ENCODE measurements at places on chromosomes 3 and 15. TPM values are rescaled to one million over a fixed set of nuclear protein-coding genes. Genes with fewer than 3 reads are reported as not detected.

GRCh38 chr3:13024765-13025065 is 48.5 kb downstream of the IQSEC1 start:
- no peak for DNase-seq

DNA sequence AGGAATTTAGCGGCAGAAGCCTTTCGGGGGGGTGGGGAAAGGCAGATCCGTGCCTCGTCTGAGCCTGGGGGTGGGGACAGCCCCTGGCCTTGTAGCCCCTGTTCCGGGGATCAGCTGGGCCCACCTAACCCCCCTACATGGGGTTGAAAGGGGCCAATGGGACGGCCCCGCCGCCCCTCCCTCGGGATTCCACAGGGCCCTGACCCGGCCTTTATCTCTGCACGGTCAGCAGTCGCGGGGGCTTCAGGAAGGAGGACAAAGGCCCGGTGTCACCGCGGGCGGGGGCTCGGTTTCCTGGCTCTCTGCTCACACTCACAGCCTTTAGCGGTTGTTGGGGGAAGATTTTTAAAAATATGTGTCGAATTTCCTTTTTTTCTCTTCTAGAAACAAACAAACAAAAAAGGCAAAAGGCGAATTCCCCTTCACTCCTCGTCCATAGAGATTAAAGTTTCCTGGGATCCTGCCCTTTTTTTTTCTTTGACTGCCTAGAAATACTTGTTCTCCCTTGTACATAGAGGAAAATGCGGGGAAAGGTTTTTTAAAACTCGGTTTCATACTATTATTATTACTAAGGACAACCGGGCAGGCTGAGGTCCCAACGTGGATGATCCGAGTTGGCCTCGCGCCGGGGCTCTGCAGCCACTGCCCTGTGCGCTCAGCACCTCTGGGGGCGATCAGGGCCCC is 7.9 kb downstream of the FOXL2 start:
- DNase-seq = peak; percentile 33

DNA sequence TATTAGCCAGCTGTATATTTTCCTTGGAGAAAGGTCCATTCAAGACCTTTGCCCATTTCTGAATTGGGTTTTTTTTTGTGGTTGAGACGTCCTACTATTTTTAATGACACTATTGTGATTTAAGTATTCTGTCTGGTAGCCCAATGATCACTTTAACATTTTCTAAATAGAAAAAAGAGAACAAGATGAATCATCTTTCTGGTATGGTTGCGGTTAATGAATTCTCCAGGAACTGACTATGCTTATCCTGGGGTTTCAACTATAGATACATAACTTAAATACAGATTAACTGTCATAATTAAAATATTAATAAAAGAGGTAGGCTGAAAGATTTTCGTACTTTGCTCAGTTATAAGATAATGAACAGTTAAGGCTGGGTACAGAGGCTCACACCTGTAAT is 51.9 kb downstream of the PBRM1 start:
- DNase-seq = no peak

GRCh38 chr3:155981669-155982068 is 111.2 kb downstream of the GMPS start:
- no peak for DNase-seq

IL5RA gene
- 0.06 TPM for polyA plus RNA-seq

DNA sequence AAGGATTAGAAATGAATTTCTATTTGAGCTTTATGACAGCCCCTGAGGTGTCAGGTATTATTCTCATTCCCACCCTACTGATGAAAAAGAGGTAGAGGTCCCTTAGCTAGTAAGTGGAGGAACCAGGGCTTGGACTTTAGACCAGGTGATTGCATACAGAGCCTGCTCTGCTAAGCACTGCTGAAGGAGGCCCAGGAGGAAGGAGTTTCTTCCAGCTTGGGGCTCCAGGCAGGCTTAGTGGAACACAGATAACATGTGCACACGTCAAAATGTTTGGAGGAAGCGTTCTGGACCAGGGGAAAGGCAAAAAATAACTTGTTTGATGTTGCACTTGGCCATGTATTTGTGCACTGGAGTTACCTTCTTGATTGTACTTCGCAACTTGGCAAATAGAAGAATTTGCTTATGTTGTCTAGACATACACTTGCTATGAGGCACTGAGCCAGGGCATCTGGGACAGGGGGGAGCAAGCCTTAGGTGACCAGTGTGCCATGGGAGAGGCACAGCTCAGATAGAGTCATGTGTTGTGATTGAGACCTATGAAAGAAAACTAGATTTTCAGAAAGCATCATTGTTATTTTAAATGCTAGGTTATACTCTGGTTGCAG is 22.4 kb downstream of the IFT122 start:
- no peak for DNase-seq

DNA sequence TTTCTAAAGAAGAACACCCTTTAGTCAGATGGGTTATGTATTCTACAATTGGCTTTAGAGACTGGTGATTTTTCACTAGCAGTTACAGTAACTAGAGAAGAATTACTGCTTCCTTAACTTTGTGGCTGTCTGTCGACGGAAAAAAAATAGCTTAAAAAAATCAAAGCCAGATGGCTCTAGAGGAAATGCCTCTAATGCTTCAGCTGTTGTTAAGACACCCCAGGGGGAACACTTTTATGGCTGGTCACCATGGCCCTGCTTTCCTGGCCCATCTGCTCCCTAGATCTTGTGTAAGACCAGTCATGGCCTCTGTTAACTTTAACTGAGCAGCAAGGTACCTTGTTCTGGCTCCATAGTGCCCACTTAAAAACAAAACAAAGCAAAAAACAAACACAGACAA is 198.6 kb upstream of the PLSCR5 start:
- DNase-seq = no peak

DNA sequence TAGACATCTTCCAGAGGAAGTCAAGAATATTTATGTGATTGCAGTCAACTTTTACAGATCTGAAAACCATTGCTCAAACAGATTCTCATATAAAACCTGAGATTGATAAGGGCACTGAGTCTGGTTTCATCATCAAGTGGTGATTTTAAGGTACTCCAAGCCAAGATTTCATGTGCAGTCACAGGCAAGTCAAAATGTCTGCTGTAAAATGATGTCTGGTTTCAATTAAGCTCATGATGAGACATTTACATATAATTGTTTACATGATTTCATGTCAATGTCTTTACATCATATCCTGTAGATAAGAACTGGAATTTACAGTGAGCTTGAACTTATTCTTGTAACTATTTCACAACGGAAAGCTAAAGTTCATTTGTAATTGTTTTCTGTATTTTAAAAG is 1215.5 kb downstream of the ROBO2 start:
- DNase-seq = no peak

DNA sequence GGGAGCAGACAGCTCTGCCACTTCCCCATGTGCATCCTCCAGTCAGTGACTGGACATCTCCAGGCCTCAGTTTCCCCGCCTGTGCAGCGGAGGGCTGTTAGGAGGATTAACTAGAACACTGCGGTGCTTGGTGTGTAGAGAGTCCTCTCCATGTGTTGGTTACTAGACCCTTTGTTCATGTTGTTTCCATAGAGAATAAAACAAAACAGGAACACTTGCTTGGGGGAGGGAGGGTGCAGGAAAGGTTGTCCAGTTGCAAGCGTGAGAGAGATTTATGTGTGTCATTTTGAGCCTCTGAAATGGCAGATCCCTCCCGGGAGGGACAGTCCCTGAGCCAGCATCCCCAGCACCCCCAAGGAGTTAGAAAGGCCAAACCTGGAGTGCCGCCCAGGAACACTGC is 184.0 kb upstream of the LYSMD4 start:
- DNase-seq = no peak

PROK2 gene
- 1.2 TPM for polyA plus RNA-seq

GRCh38 chr3:186083746-186084145 is 25.1 kb downstream of the ETV5 start:
- no peak for DNase-seq

GRCh38 chr3:104628185-104628789 is 738.4 kb upstream of the ALCAM start:
- no peak for DNase-seq

GRCh38 chr3:49358884-49359225 is 702 bp upstream of the GPX1 start:
- no peak for DNase-seq

- no peak for DNase-seq
These were observed 17.3 kb downstream of the IGF2BP2 start for GRCh38 chr3:185807445-185808068.

TMEM212 gene
- not detected for polyA plus RNA-seq

HACL1 gene
- polyA plus RNA-seq = 13.2 TPM

DNA sequence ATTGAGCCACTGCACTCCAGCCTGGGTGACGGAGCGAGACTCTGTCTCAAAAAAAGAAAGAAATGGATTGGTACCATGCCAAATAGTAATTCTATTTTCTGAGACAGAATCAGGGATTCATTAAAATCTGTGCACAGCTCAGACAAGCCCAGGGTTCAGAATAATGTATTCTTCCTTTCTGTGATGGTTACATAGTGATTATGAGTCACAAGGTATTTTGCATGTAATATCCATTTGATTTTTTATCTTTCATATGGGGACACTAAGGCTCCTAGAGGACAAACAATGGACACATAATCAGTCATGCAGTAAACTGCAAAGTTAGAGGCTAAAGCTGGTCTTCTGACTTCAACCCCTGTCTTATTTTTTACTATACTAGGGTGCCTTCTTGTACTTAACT is 156.8 kb upstream of the COL8A1 start:
- no peak for DNase-seq

GRCh38 chr15:23866832-23867231 is 179.7 kb upstream of the NDN start:
- no peak for DNase-seq

DNA sequence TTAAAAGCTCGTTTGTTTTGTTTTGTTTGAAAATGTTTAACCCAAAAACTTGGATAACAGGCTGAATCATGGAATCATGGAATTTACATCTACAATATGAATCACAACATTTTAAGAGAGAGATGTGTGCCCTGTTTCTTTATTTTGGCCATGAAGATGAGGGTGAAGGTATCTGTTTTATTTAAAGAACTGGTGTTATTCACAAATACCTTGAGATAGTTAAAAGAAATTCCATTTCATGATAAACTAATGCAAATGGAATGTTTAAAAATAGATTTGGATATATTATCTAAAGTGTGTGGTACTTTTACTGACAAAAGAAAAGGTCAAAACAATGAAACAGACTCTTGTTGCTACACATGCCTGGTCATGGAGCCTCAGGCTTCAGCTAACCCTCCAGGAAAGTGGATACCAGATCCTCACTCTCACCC is 486.0 kb upstream of the CFAP20DC start:
- no peak for DNase-seq

GRCh38 chr3:48989126-48989795 is 780 bp upstream of the P4HTM start:
- DNase-seq = no peak

- no peak for DNase-seq
These were observed 25.5 kb downstream of the SLC35A5 start for GRCh38 chr3:112587336-112587735.

TRPM7 gene
- 12.3 TPM for polyA plus RNA-seq

DNA sequence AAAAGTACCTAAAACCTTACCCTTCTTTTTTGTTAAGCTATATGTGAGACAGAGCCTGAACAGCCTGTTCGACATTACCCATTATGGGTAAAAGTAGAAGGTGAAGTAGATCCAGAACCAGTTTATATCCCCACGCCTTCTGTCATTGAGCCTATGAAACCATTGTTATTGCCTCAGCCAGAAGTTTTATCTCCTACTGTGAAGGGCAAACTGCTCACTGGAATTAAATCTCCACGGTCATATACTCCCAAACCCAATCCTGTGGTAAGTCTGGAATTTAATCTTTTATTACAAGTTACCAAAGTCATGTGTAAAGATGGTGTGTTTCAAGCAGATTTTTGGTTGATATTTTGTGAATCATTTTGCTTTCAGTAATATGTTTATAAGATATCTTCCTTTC is 47.1 kb upstream of the MAPKBP1 start:
- DNase-seq = no peak

- DNase-seq = no peak
These were observed 2.6 kb upstream of the MAP6D1 start for GRCh38 chr3:183827809-183828537.

GRCh38 chr3:68793759-68794701 is 138.3 kb downstream of the TAFA4 start:
- DNase-seq = no peak

PLSCR4 gene
- 17.5 TPM for polyA plus RNA-seq

DENND6A gene
- 6.0 TPM for polyA plus RNA-seq

GRCh38 chr3:131705558-131706051 is 202.8 kb upstream of the MRPL3 start:
- no peak for DNase-seq

AADACL2 gene
- not detected for polyA plus RNA-seq

DNA sequence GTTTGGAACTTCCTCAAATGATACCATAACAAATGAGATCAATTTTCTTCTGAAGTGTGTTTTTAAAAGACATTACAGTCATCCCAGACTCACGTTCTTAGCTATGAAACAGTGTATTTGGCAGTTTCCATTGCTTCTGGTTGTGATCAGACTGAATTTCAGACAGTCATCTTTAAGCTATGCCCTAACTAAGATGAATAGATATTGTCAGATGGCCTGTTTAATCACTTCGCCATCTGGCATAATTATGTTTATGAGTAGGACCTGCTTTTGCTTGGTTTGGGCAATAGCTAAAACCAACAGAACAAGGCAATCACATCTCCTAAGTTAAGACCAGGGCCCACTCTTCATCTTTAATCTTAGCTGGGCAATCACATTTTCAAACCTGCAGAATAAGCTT is 313.1 kb downstream of the SV2B start:
- DNase-seq = no peak

FRMD5 gene
- polyA plus RNA-seq = 0.60 TPM

- no peak for DNase-seq
These were observed 116.1 kb upstream of the DNAJC19 start for GRCh38 chr3:181105646-181106045.

DNA sequence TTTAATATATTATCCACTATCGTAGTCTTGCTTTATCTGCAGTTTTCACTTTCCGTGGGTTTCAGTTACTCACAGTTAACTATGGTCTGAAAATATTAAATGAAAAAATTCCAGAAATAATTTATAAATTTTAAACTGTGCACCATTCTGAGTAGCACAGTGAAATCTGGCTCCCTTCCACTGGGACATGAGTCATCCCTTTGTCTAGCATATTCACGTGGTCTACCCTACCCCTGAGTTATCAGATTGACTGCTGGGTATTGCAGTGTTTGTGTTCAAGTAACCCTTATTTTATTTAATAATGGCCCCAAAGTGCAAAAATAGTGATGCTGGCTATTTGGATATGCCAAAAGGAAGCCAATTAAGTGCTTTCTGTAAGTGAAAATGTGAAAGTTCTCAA is 539.5 kb upstream of the AGTR1 start:
- no peak for DNase-seq

DNA sequence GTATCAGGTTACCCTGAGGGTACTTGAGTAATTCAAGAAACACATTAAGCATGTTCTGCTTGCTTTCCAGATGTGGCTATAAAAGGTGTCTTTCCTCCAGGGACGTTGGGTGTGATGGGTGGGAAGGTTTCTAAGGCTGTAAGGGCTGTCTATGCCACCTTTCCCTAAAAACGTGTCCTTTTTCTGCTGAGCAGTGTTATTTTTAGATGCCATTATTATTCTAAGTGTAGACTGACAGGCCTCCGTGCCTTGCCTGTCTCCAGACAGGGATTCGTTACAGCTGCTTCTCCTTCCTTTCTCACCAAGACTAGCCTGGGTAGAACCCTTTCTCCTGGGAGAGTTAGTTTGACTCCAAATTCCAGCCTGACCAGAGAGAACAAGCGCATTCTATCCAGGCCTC is 26.8 kb upstream of the RHO start:
- no peak for DNase-seq

GRCh38 chr15:80780416-80781221 is 1.4 kb downstream of the CEMIP start:
- no peak for DNase-seq

KBTBD13 gene
- not detected for polyA plus RNA-seq

B3GNT5 gene
- polyA plus RNA-seq = 29.6 TPM

Data from sigmoid colon (tissue), 7 donors.